NCI-H2081 treated with DMSO at 0.1 percent for 48 hours (cell line): ENCODE measurements at places on chromosomes 13 and 19.

DNA sequence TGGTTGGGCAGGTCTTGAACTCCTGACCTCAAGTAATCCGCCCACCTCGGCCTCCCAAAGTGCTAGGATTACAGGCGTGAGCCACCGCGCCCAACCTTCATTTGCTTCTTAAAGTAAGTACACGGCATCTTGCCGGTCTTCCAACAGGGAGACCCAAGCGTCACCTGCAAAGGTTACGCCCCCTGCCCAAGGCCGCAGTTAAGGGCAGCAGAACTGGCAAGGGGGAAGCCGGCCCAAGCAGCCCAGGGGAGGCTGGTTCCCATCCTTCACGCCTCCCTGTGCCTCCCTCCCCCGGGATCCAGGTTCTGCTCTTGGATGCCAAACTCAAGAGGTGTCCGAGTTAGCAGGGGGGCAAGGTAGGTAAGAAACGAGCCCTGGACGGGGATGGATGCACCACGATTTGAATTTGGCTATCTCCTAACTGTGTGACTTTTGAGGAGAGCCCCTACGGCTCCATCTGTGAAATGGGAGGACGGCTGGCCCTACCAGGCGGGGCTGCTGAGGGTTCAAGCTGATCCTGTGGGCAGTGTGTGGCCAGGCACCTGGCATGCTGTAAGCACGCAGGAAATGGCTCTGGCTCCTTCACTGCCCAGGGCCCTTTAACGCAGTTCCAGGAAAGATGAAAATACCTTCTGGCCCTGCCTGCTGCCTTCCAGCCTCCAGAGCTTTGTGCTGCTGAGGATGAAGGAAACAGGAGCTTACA lies 9.0 kb downstream of the RFX1 start:
- DNase-seq: no peak

- DNase-seq: no peak
Measured at GRCh38 chr13:100440751-100441425, 147.7 kb downstream of the GGACT start.

- no peak for DNase-seq
Measured at GRCh38 chr13:93364166-93364565, 137.6 kb downstream of the GPC6 start.

DNA sequence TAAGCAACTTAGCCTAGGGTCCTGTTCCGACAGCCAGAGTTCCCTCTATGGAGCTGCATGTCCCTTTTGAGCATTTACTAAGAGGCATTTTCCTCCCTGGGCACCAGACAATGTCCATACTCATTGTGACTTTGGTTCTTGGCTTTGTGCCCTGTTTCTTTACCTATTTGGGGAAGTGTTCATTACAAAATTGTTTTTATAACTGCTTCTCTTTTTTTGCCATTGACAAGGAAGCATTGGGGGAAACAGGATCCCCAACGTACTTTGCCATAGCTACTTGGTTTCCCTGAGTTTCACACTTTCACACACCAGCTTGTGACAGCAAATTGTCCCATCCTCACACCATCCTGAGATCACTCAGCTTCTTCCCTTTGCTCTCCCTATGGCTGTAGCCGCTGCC lies 81.1 kb upstream of the SIAH3 start:
- DNase-seq: no peak

- DNase-seq: no peak
Measured at GRCh38 chr19:32104850-32105235, 240.6 kb upstream of the ZNF507 start.

DNA sequence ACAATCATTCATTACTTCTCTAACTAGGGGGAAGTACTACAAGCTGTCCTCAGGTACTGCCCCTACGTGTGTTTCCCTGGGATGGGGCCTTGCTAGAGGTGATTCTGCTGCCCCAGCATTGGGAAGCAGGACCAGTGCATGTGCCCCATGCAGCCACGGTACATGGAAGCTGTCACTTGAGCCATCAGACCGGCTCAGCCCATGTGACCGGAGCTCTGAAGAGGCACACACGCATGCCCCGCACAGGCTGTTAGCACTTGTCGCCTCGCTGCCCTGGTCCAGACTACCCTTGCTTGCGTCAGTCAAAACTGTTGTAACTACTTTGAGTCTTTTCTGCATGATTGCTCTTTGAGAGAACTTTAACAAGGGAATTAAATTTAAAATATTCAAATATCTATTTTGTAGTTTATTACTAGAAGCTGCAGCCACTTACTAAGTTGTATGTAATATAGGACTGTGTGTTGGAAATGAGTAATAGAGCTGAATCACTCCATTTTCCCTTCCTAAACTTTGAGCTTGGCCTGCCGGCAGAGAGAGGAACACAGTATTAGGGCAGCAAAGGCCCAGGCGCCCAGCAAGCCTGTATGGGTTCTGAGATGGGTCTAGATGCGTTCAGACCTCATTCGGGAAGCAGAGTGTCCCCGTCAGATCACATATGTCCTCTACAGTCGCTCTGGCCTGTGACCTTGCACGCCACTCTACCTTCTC lies 42.2 kb downstream of the DHRS12 start:
- DNase-seq: no peak

GRCh38 chr19:16257509-16258002 lies 59.8 kb downstream of the AP1M1 start:
- DNase-seq: no peak

GRCh38 chr13:26837997-26838396 lies 77.4 kb upstream of the GPR12 start:
- no peak for DNase-seq

DNA sequence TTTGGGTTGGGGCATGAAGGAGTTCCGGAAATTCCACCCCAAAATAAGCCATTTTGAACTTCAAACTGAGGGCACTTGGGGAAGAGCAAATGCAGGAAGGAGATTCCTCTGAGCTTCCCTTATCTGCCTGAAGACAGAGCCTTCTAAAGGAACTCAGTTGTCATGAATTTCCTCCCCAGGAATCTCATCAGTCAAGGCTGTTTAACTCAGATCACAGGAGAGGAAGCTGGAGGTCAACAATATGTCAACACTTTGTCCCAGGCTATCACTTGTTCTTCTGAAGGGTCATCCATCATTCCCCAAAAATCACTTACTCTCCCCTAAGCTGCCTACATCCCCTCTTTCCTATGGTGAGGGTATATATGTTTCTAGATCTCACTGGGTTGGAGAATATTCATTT lies 26.0 kb upstream of the CHST8 start:
- no peak for DNase-seq

DNA sequence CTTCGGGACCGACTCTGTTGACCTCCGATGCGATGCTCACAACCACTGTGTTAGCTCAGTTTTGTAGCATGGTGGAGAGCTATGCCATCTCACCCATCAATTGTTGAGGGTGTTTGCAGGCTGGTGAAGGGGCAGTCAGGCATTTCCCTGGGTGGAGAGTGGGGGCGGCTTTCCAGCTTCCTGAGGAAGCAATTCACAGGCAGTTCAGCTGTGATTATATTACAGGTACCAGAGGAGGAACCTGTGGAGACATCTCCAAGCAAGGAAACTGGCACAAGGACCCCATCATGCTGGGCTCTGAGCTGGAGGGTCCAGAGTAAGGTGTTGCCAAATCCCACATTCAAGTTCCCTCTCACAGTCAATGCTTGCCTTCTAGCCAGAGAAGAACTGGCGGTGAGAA lies 166.0 kb upstream of the ZNF536 start:
- DNase-seq: no peak

- DNase-seq: no peak
Measured at GRCh38 chr13:113491418-113491883, 940 bp upstream of the DCUN1D2 start.

GRCh38 chr19:6396305-6396704 lies 3.3 kb upstream of the GTF2F1 start:
- no peak for DNase-seq
